ENCODE measurements at places on chromosomes 16 and 17.

DNA sequence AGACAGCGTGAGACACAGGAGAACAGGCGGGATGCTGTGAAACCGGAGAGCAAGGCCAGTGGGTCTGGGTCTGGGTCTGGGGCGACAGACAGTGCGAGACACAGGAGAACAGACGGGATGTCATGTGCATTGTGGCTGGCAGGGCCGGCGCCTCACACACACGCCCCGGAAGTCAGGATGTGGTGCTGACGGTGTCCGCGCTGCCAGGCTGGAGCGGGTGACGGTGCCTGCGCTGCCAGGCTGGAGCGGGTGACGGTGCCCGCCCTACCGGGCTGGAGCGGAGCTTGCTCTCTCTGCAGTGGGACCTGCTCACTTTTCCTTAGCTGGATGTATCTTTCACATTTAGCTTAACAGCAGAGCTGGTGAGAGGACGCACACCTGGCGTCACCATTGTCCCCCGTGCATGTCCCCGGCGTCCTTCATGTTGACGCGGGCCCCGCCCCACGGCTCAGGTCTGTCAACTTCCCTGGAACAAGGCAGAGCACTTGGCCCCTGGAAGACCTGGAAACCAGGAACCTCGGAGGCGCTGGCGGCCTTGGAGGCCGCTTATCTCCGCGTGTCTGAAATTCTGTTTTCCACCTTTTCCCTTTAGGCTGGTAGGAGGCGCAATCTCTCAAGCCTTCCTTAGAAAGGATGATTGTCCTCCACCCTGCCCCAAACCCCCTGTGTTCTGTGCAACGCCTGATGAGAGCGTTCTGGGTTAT, 43.0 kb upstream of the ZNF750 start:
- DNase-seq: no peak

- no peak for DNase-seq
These were observed 13.1 kb upstream of the RNPS1 start for GRCh38 chr16:2280981-2281542.

GRCh38 chr16:26051063-26051462, 359.3 kb downstream of the HS3ST4 start:
- DNase-seq: no peak

DNA sequence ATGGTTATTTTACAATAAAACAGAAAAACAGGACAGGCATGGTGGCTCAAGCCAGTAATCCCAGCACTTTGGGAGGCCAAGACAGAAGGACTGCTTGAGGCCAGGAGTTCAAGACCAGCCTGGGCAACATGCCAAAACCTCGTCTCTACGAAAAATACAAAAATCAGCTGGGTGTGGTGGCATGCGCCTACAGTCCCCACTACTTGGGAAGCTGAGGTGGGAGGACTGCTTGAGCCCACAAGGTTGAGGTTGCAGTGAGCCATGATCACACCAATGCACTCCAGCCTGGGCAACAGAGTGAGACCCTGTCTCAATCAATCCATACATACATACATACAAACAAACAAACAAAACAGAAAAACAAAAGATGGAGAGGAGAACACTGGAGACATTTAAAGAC, 45.6 kb downstream of the USP31 start:
- DNase-seq: no peak

GRCh38 chr17:45940293-45940692, 45.9 kb downstream of the MAPT start:
- no peak for DNase-seq

GRCh38 chr16:13298666-13299065, 397.3 kb downstream of the SHISA9 start:
- DNase-seq: no peak

- no peak for DNase-seq
These were observed 233.8 kb downstream of the SNX29 start for GRCh38 chr16:12210258-12210880.

- no peak for DNase-seq
These were observed 52.7 kb upstream of the FOXF1 start for GRCh38 chr16:86457501-86458148.

- no peak for DNase-seq
These were observed 44.0 kb downstream of the TUBD1 start for GRCh38 chr17:59848778-59849177.

DNA sequence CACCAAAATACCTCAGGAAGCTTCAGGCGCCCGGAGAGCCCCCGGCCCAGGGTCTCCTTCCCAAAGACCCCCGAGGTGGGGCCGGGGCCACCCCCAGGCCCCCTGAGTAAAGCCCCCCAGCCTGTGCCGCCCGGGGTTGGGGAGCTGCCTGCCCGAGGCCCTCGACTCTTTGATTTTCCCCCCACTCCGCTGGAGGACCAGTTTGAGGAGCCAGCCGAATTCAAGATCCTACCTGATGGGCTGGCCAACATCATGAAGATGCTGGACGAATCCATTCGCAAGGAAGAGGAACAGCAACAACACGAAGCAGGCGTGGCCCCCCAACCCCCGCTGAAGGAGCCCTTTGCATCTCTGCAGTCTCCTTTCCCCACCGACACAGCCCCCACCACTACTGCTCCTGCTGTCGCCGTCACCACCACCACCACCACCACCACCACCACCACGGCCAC, 6.7 kb upstream of the TMEM88 start:
- no peak for DNase-seq

GRCh38 chr17:80236911-80237310, 16.7 kb downstream of the SLC26A11 start:
- DNase-seq: no peak

DNA sequence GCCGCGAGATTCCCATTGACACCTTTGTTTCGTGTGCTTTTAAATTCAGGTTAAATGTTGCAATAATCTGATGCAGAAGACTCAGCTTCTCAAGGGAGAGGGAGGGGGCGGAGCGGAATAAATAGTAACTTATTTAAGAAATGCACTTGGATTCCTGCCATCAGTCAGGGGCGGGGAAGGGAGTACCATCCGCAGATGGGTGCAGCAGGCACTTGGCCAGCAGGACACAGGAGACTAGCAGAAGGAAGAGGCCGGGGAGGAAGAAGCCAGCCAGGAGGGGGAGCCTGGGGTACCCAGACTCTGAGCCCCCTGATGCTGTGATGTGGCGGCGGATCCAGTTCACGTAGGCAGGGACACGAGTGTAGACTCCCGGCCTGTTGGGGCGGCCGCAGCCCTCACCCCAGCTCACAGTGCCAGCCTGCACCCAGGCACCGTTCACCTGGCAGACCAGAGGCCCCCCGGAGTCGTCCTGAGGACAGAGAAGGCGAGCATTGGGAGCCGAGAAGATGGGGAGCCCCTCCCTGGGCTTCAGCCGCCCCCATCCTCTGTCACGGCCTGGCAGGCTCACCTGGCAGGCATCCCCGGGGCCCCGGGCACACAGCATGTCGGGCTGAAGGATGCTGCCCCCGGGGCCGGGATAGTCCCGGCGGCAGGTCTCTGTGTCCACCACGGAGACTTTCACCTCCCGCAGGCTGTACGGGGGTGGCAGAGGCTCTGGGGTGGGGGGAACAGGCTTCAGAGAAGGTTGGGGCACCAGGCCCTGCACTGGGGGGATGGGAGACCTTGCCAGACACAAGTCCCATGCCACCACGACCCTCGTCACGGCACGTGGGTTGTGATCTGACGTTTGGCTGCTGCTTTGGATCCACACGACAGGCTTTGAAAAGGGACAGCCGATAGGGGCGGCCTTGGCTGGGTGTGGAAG, 3.2 kb downstream of the TPSG1 start:
- no peak for DNase-seq

DNA sequence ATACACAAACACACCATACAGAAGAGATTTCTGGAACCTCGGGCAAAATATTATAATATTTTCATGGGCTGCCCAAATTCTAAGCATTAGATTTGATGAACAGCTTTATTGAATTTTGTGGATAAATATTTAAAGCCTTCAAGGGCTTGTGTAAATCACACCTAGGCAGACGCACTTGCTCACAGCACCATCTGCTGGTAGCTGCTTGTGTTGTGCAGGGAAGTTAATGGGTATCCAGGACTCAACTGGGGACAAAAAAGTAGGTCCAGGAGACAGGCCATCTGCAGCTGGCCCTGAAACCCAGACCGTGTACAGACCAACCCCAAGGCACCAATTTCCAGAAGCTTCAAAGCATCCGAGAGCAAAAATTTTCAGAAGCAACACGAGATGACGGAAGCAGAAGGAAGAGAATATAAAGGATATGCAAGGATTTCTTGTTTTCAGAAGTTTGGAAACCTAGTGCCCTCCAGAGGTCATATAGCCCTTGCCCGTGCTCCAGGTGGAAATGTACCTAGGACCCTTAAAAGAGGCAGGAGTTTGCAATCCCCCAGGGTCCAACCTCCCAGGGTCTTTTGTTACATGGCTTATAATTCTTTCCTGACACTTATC, 140.0 kb downstream of the CHD9NB start:
- peak; percentile 48 for DNase-seq

DNA sequence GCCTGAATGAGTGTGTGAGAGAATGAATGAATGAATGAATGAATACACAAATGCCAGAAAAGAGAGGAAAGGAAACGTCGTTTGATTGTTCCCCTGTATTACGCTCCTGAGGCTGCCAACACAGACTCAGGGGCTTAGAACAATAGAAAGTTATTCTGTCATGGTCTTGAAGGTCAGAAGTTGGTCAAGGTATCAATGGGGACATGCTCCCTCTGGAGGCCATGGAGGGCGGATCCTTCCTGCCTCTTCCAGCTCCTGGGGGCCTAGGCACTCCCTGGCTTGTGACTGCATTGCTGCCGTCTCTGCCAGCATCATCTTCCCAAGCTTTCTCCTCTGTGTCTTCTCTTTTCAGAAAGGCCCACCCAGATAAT, 1.5 kb upstream of the SLC38A8 start:
- DNase-seq: no peak

DNA sequence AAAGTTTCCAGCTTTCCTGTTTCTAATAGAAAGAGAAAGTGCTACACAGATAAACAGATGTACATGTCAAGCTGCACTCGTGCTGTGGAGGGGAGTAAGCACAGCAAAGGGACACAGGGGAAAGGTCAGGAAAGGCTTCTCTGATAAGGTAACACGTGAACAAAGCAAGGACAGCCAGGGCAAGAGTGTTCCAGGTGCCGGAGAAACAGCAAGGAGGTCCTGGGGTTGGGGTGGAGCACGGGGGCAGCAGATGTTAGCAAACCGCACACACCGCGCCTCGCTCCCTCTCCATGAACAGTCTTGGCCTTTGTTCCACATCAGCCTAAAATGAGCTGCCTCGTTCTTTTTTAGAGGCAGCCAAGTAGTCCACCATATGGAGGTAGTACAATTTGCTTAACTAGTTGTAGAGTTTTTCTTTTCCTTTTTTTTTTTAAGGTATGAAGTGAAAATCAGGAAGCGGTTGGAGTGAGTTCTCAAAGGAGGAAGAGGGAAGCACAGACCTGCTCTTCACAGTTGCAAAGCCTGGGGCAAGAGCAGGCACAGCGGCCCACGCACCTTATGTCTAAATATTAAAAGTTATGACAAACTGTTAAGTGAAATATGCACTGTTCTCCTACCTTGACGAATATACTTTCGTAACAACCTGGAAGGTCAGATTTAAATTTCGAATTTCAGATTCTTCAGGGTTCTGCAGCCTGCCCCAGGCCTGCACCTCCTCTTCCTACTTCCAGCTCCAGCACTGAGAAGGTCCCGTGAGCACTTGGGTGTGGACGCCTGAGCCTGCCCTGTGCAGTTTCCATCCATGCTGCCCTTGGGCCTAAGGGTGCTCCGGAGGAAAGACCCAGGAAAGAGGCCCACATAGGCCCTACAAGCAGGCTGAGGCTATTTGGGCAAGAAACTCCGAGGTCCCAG, 41.5 kb upstream of the RPH3AL start:
- no peak for DNase-seq

DNA sequence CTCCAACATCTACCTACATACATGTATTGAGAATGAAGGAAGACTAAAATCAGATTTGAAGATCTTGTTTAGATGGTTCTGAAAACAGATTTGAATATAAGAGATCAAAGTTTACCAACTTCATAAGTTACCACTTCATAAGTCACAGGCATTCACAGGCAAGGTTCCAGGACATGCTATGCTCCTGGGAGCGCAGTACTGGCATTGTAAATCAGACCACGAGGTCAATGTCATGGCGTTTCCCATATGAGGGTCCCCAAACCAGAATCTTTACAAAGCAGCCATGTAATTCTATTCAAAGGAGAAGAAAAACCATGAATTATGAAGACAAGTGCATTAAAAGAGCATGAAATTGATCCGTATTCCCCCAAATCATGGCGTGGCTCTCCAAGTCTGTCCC, 3.0 kb downstream of the CDH11 start:
- DNase-seq: no peak

DNA sequence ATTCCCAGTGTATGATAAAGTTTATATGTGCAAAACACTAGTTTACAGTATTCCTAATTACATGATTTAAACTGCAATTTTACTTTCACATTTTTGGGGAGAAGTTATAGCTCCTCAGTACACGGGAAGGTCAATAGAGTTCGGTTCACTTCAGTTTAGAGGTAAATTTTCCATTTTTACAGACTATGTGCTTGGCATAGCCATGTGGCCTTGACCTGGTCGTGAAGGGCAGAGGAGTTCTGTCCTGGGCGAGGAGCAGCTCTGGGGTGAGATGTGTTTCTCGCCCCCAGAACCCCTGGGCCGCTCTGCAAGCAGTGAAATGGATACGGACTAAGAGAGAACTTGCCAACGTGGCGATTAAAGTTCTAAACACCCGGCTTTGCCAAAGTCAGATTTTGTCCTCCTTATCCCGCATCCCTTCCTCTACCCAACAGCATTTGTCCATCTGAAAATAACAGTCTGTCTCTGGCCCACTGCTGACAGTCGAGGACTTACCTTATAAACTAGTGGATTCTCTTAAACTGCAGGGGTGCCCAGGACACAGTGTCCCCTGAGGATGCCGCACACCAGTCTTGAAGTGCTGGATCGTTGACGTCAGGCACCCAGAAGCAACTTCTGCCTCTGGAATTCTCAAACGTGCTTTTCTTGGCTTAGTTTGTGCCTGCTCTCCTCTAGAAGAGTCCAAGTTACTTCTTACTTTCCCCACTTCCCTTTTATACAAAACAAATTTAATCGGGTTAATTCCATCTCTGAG, 1.5 kb upstream of the SIAH1 start:
- DNase-seq: no peak

- no peak for DNase-seq
These were observed 29.6 kb downstream of the CLUAP1 start for GRCh38 chr16:3530371-3530914.

DNA sequence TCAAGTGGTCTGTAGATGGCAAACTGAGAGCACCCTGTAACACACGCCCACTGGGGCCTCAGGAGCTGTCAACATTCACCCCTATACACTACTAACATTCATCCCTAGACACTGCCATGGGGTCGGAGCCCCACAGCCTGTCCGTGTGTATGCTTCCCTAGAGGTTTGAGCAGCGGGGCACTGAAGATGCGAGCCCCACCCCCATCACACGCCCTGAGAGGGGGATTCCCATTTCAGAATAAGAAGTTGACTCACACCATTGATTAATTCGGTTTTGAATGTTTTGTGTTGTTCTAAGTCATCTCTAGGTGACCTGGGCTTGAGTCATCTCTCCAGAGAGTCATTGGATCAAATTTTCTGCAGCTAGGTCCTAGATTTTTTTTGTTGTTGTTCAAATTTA, 37.3 kb upstream of the MMD start:
- DNase-seq: no peak

- no peak for DNase-seq
These were observed 89.5 kb downstream of the WWP2 start for GRCh38 chr16:69851491-69852240.

GRCh38 chr17:51734462-51734861, 424.1 kb downstream of the CA10 start:
- DNase-seq: no peak

GRCh38 chr16:87333101-87333500, 15.9 kb upstream of the C16orf95 start:
- no peak for DNase-seq
